AG09309 (cell line): ENCODE measurements at places on chromosomes 7 and 10.

DNA sequence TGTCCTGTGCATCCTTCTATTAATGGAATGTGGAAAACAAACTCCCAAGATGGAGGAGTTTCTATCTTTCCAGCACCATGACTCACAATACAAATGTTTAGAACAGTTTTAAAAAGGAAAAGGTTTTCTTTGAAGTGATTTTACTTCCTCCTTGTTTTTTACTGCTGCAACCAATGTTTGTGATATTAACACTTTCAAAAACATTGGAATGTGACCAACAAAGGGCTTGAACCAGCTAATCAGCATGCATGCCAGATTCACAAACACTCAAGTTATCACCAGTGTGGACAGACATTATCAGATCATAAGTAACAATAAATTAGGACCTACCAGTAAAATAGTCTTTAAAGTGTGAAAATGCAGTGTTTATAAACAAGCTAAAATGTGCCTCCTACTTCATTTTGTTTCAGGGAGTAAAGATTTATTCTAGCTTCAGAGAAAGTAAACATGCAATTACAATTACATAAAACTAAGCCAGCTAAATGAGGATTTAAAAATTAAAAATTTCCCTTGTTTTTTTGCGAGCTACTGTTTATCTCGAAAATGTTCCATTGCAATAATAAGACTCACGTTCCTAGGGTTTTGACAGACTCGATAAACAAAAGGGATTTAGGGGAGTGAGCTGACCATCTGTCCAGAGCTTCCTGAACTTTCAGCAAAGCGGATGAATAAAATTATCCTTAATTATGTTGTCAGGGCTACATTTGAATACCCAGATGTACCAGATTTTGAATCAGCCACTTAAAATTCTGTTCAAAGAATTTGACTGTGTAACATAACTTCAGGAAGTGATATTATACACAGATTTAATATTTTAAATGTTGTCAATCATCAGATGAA lies 29.8 kb downstream of the CPVL start:
- DNase-seq, result no peak

DNA sequence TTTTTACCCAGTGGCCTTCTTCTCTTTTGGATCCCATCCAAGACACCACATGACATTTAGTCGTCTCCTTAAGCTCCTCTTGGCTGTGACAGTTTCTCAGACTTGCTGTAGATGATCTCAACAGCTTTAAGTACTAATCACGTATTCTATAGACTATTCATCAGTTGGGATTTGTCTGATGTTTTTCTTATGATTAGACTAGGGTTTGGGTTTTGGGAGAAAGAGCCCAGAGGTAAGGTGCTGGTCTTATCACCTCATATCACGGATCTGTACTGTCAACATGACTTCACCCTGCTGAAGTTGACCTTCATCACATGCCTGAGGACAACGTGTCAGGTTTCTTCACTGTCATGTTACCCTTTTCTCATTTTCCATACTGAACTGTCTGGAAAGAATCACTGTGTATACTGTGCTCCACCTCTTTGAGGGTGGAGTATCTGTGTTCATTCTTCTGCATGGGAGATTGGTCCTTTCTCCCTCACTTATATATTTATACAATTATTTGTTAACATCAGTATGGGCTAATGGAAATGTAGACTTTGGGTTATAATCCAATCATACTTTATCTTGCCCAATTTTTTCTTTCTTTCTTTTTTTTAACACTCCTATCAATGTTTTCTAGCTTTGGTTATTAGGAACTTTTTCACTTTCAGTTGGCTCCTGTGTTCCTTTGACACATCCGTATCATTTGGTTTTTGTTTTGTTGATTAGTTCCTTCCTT lies 6.4 kb upstream of the HKDC1 start:
- DNase-seq, result no peak

- DNase-seq, result no peak
Observed at GRCh38 chr10:47457528-47457820, 26.4 kb downstream of the ANXA8 start.

GRCh38 chr10:124180044-124180745 lies 86.8 kb upstream of the CHST15 start:
- no peak for DNase-seq

DNA sequence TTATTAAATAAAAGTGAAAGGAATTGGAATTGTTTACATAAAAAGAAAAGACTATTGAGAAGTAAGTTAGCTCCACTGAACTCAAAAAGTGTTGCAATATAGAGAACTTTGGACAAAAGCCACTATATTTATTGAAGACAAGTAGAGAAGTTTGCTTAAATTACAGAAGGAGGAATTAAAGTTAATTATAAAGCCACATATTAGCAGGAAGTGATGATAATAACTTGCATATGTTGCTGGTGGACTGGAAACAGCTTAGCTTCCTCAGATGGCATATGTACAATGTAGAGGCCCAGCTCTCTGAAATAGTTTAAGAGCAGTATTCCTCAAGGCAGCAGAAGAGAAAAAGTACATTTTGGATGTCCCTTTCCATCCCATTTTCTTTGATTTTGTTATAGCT lies 400.7 kb downstream of the GATA3 start:
- no peak for DNase-seq

DNA sequence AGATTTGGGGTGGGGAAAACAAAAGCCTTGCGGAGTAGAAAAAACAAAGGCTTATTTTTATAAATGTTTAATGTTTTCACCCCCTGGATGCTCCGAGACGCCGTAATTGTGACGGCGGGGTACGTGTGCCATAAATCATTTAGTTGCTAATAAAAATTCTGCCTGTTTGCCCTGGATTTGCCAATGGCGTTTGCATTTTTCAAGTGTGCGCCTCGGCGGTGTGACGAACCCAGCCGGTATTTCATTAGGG lies 2.5 kb upstream of the TNRC18 start:
- DNase-seq, result no peak

DNA sequence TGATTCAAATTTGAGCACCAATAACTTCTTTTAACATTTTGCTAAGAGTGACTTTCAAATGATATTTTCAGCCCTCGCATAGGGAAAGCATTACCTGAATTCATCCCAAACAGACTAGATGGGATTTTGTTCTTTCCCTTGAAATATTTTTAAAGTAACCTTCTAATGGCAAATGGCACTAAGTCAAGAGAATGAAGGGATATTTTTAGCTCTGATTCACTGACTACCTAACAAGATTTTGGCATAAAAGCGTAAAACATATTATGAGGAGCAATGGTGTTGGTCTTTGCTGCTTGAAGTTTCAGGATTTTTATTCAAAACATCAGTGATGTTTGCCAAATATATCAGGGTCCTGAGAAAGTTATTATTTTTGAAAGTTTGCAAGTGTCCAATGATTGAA lies 290.3 kb downstream of the CDK14 start:
- no peak for DNase-seq

- no peak for DNase-seq
Observed at GRCh38 chr7:8618441-8619070, 185.1 kb downstream of the NXPH1 start.

GRCh38 chr10:30765022-30765615 lies 135.6 kb upstream of the LYZL2 start:
- DNase-seq, result no peak

- no peak for DNase-seq
Observed at GRCh38 chr7:151010307-151011096, 13.8 kb downstream of the ATG9B start.

DNA sequence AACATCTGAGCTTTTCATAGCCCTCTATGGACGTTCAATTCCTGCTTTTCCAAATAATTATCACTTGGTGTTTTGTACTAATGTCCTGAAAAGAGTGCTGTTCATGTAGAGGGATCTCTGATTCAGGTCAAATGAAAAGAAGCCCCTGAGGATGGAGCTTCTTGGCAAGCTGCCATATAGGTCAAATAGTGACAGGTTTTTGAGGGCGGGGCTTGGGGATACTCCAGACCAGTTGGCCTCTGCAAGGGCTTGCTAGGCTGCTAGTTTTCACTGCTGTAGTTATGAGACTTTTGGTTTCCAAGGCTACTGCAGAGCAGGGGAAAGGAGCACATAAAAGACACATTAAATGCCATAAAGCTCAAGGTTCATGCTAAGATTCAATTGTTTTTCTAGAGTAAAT lies 257.2 kb upstream of the CACNA2D1 start:
- no peak for DNase-seq

- DNase-seq, result no peak
Observed at GRCh38 chr10:88154596-88155250, 291.3 kb downstream of the PTEN start.

DNA sequence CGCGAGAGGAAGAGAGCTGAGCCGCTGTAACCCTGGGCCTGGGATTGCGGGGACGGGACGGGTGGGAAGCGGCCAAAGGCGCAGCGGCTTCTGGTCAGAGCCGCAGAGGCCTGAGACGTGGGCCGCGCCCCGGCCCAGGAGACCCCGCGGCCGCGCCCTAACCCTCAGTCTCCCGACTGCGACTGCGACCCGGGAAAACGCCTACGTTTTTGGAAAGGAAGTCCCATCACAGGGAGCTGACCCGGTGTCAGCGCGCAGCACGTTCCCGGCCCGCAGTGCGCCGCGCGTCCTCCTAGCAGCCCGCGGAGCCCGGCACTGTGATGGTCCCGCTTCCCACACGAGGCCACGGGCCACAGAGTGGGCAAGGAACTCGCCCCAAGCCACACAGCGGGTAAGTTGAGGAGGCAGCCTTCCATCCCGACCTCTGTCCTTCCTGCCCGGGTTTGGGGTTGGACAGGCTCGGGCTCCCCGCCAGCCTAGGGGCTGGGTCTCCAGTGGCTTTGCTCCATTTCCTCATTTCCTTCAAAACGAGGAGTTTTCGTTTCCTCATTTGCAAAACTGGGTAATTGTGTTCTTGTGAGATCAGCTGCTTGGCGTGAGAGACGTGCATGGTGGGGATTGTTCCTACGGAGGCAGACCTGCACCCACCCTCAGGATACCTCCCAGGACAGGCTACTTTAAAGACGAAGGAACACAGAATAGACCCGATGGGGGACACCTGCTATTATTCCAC lies 1.2 kb downstream of the GPNMB start:
- DNase-seq, result no peak

DNA sequence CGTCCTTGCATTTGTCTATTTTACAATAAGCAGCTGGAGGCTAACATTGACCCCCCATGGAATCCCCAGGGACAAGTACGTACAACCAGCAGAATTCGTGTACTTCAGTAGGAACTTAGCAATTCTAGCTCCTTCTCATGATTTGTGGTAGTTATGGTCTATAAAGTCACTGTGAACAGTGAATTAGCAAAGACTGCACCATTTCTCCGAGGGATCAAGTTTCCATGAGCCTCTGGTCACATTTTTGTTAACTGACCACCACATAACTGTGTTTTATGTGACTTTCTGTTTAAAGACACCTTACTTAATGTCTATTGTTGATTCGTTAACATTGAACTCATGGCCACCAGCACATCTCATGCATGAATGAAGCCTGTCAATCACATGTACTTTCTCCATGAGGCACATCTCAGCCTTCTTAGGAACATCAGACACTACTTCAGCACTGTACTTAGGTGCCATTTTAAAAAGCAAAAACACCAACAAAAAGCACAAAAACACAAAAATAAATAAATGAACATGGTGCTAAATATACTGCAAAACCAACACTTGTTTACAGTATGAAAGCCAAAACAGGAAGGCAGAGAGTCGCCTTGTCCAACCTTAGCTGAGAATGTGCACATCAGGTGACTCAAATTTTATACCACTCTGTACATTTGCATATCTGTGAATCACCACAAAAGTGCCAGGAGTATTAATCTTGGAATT lies 9.0 kb upstream of the UCN3 start:
- DNase-seq, result no peak

- peak; percentile 20 for DNase-seq
Observed at GRCh38 chr7:8190119-8190895, 71.7 kb downstream of the ICA1 start.

DNA sequence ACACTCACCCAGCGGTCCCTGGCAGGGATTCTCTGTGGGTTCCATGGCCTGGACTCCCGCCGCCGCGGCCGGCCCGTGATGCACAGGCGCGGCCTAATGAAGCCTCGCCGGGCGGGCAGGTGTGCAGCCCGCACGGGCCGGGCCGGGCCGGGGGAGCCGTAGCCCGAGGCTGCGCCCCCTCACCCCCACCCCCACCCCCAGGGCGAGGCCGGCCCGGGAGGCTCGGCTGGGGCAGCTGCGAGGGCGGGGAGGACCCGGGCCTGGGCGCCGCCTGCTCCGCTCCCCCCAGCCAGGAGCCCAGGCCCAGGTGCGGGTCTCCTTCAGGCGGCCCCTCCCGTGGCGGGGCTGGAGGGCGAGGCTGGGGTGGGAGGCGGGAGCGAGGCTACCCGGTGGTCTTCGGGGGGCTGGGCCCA lies at the start of gene NOBOX:
NOBOX (minus strand) TSS at position 45 of the 413 bp plus-strand sequence.
- DNase-seq, result no peak

DNA sequence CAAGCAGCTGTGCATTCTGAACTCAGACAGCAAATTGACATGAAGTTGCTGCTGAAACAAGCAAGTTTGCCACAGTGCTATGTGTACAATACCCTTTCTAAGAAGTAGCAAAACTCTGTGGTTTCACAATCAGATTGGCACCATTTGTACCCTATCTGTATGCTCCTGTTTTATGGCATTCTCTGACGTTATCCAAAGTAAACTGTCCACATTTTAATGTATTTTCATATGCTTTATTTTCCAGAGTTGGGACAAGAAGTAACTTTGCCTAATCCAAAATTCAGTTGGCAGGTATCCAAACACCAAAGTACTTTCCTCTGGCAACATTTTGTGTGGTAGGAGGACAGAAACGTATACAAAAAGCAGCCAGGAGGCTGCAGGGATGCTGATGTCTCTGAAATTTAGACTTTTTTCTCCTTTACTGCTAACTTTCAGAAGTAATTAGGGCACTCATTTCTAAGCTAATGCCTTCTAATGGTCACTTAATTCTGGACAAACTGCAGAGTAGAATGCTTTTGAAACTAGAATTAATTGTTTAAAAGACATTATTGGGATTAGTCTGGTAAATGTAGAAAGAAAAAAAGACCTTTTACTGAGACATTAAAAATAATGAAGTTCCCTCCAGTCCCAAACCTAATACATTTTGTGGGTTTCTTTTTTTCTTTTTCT lies 414.7 kb upstream of the NRP1 start:
- DNase-seq, result no peak

DNA sequence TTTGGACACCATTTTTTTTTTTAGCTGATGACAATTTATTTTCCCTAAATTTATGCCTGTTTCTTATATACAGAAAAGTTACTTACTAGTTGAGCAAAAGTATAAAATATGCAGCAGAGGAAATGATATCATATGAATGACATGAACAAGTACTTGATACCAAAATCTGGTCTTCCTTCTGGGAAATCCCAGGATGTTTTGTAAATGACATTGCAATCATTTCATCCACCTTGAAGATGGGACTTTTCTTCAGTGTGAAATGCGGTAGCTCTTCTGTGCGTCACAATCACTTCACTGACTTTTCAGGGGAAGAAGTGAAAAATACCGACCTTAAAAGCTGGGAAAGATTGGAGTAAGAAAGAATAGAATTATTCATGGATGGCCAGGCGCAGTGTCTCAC lies 23.8 kb downstream of the C1QL3 start:
- DNase-seq, result no peak

DNA sequence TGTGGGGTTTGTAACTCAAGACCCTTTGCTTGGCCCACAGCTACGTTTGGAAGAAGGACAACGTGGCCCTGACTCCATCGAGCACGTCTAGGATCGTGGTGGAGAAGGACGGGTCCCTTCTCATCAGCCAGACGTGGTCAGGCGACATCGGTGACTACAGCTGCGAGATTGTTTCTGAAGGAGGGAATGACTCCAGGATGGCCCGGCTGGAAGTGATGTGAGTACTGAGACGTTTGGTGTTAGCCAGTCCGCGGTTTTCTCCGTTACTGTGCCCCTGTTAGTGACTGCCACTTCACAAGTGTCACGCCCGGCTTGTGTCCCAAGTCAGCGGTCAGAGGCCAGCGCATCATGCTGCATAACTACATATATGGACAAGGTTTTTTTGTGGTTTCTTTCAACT lies 673.3 kb downstream of the SDK1 start:
- no peak for DNase-seq

- no peak for DNase-seq
Observed at GRCh38 chr10:124529661-124530214, 68.1 kb downstream of the LHPP start.
